ENCODE measurements at places on chromosomes 5 and 9.

DNA sequence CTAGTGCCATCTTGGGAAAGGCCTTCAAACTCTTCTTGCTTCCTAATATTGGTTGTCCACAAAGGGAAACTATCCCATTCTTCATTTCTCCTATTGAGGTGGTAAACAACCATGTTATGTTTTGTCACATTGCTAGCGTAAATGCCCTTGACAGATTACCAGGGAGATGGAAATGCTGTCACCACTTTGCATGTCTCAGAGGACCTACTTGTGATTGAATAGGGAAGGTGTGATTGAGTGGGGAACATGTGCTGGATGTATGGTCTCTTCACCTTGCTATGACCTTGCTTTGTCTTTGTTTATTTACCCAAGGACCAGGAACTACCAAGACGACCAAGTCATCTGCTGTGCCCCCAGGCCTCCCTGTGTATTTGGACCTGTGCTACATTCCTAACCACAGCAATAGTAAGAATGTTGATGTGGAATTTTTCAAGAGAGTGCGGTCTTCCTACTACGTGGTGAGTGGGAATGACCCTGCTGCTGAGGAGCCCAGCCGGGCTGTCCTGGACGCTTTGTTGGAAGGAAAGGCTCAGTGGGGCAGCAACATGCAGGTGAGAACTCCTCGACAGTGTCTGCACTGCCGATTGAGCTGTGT, 96.1 kb downstream of the MAP1B start:
- DNase-seq = no peak

GRCh38 chr9:79221084-79221483, 350.7 kb upstream of the TLE4 start:
- peak; percentile 83 for DNase-seq

GRCh38 chr9:110217656-110218099, 9.7 kb upstream of the C9orf152 start:
- DNase-seq = peak; percentile 15

DNA sequence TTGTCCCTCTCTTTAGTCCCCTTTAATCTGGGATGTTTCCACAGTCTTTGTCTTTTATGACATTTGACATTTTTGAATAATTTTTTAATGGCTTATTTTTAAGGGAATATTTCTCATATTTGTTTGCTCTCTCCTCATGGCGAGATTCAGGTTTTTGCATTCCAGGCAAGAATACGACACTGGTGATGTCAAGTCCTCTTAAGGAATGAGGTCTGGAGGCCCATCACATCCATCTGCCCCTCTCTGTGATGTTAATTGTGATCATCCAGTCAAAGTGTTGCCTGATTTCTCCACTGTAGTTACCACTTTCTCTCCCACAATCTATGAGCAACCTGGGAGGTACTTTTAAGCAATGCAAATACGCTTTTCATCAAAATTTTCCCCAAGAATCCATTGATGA, 193.2 kb downstream of the MAST4 start:
- no peak for DNase-seq

- peak; percentile 33 for DNase-seq
Measured at GRCh38 chr5:87302061-87302460, 34.4 kb downstream of the RASA1 start.
